ENCODE measurements at places on chromosomes 11 and 22. TPM values are rescaled to one million over a fixed set of nuclear protein-coding genes. Genes with fewer than 3 reads are reported as not detected.

DNA sequence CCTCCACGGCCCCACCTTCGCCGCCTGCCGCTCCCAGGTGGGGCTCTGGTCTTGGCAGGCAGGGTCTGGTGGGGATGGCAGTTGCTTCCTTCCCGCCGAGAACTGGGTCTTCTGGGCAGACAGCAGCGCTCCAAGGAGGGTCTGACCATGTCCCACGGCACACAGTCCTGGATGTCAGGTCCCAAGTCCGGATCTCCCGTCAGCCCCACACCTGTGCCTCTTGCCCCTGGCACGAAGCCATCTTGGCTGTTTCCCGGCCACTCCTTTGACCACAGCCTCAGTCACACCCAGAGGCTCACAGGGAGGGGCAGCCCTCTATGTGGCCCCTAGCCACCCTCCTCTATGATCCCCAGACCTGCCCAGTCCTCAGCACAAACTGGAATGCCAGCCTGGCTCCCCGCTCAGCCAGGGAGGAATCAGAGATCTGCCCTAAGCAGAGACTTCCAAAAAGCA, 14.3 kb downstream of the MUC5B start:
- DNase-seq, result peak; percentile 90

The SCGB1D1 gene
- not detected for total RNA-seq

- DNase-seq, result no peak
Observed at GRCh38 chr11:37632748-37633147, 1034.7 kb upstream of the RAG2 start.

GRCh38 chr22:31104869-31105268, 2.5 kb downstream of the SELENOM start:
- no peak for DNase-seq

- DNase-seq, result peak; percentile 41
Observed at GRCh38 chr11:1336836-1337646, 27.6 kb upstream of the TOLLIP start.

The CARD18 gene
- not detected for total RNA-seq

DNA sequence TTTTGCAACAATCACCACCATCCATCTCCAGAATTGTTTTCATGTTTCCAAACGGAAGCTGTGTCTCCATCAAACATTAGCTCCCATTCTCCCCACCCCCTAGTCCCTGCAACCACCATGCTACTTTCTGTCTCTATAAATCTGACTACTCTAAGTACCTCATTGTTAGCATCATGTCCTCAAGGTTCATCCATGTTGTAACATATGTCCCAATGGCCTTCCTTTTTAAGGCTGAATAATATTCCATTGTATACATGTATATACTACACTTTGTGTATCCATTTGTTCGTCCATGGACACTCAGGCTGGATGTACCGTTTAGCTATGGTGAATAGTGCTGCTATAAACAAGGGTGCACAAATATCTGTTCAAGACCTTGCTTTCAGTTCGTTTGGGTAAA, 8.2 kb upstream of the DPF2 start:
- DNase-seq, result no peak

GRCh38 chr22:39717099-39717498, 146.5 kb downstream of the CACNA1I start:
- no peak for DNase-seq

DNA sequence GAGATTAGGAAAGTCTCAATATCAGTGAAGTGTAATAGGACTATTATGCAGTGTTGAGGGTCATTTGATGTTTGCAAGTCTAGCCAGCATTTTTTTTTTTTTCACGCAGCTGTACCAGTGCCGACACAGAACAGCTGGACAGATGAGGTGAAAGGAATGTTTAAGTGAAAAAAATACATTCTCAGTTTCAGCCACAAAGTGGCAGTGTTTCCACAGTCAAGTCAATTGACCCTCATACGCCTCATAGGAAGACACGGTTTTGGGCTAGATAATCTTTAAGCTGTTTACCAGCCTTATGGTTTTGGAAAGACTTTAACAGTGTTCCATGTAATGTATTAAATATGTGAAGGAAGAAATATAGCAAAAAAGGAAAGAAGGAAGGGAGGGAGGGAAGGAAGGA, 349.9 kb upstream of the ANO3 start:
- no peak for DNase-seq

DNA sequence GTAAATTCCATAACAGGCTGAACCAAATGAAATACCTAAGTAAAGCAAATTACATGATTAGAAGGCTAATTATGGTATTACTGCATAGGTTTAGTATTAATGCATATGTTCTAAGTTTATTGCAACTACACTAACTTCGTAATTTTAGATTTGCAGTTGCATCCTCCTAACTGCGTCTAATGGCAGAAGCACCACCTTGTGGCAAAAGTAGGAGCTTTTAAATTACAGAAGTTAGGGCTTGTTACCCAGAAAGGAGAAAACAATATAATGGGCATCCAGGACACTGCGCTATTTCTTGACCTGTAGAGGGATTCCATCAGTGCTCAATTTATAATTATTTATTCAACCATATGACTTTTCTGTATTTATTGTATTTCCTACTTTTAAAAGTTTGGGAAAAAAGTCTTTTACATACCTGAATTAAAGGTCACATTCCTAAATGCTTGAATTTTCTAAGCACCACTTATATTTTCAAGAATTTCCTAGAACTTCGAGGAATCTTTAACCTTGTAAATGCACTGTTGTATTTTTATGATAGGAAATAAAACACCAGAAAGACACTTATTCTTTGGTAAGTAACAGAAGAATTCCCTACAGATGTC, 16.3 kb upstream of the GPR83 start:
- DNase-seq, result no peak

- no peak for DNase-seq
Observed at GRCh38 chr11:63802637-63803414, 10.4 kb upstream of the SPINDOC start.

DNA sequence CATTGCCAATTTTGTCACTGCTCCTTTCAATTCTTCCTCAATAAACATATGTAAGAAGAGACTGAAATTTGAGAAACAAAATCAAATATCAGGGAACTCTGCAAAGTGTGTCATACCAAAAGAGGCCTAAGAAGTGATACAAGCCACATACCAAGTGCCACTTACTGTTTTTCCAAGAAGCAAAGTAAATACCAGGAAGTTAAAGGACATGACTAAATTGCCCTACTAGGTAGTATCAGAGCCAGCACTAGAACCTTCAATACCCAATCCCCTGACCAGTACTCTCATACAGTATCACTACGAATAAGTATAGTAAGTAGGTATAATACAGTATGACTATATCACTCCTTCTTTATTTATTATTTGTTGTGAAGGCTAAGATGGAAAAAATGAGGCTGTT, 13.6 kb downstream of the MAML2 start:
- DNase-seq, result no peak

DNA sequence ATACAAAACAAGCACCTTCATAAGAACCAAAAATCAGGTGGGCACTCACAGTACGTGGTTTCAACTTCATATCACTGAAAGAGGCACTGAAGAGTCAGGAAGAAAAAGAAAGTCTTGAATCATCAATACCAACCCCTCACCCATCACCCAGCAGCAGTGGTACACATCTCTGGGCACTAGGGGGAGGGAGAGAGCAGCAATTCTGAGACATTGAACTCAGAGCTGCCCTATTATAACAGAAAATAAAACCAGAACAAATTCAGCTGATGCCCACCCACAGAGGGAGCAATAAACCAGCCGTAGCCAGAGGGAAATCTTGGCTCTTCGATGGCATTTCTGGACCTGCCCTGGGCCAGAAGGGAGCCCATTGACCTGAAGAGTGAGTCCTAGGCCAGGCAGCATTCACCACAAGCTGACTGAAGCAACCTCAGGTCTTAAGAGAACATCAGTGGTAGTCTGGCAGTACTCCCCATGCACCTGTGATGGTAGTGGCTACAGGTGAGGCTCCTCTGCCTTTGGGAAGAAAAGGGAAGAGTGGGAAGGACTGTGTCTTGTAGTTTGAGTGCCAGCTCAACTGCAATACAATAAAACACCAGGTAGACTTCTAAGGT, 42.2 kb upstream of the FAM181B start:
- peak; percentile 40 for DNase-seq

DNA sequence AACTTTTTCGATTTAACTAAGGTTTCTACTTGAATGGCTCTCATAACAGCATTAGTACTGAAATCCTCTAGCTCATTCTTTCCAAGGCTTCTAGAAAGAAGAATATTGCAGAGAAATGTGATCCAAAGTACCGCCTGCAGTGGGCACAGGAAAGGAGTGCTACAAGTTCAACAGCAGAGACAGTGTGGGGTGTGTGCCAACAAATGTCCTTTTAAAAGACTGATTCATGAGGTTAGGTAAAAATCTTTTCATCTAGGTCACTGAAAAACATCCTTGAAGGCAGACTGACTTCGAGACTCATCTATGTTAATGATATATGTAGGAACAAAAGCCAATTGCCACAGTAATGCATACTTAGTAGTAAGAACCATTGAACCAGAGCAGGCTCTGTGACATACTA, 349.1 kb upstream of the PITPNB start:
- no peak for DNase-seq

Data from transverse colon (tissue), 4 donors.